Stimulated activated CD4-positive, alpha-beta T cell treated with anti-CD3 and anti-CD28 coated beads, Interleukin-12 subunit alpha, Interleukin-12 subunit beta, amount 100 ng/mL, for 4 hours (primary cell): ENCODE measurements at places on chromosomes 16 and 17.

DNA sequence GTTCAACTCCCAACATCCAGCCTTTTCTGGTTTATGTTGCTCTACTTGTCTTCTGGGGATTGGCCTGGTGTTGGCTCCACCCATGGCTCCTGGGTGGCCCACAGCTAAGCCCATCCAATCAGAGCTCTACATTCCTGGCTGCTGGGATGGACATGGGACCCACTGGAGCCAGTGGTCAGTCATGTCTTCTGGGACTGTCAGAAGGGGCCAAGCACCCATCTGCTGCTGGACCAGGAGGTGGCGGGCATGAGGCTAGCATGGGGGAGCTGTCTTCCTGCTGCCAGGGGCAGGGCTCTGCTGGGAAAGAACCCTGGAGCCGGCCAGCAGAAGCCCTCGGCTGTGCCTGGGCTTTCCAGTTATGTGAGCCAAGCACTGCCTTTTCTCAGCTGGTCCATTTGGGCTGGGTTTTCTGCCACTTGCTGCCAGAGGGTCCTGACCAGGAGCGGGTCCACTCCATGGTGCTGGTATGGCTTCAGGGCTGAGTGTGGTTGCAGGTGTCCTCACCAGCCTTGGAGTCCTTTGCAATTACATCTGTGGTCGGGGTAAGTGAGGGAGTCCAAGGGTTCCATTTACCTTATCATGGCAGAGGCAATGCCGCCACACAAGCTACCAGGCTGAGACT lies 17.4 kb upstream of the ZNF469 start:
- no peak for DNase-seq

GRCh38 chr16:65667011-65667578 lies 545.2 kb upstream of the CDH11 start:
- no peak for DNase-seq

GRCh38 chr16:51095890-51096626 lies 55.0 kb downstream of the SALL1 start:
- no peak for DNase-seq

DNA sequence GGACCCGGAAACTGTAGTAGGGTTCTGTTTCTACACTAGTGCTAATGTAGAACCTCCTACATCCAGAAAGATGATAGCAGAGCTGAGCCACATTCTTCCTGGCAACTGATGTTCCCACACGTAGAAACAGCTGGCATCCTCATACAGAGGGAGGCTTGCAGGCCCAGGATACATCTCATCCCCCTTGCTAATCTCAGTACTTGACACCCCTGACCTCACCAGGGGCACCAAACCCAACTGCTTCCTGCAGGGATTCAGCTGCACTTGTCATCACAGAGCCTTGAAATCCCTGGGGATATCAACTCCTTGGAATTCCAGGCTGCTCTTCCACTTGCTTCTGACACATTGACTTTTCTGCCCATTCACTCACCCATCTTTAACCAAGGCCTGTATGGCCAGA lies 75.2 kb upstream of the HSBP1 start:
- no peak for DNase-seq

DNA sequence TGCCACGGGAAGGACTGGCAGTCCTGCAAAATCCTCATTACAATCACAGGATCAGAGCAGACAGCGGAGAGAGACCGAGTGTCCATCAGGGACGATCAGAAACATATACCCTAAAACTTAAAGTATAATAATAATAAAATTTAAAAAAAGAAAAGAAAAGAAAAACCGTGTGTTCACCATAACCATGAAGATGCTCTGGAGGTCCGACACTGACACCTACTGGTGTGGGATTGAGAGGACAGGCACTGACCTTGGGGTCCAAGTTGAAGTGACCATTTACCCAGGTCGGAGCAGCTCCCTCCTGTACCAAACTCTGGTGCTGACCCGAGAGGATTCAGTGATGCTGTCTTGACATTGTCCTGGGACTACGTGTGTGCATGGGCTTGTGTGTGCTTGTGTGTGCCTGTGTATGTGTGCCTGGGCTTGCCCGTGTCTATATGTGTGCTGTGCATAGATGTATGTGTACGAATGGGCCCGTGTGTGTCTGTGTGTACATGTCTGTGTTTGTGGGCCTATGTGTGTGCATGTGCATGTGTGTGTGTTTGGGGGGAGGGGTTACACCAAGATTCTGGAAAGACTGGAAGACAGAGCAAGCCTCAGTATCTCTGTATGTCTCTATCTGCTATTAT lies 10.0 kb upstream of the CD300LD start:
- DNase-seq, result no peak

DNA sequence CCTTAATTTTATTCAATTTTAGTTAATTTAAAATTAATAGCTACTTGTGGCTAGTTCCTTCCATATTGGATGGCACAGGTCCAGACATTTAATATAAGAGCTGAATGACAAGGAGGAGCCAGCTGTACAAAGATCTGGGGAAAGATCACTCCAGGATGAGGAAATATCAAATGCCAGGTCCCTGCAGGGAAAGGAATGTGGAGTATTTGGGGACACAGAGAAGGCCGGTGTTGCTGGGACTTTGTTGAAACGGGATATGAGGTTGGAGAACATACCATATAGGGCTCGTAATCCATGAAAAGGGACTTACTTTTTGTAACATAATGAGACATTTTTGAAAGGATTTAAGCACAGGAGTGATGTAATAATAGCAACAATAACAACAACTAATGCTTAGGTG lies 426.8 kb downstream of the HS3ST4 start:
- no peak for DNase-seq

- DNase-seq, result no peak
These were observed 147.3 kb downstream of the SNX11 start for GRCh38 chr17:48254896-48255295.
